ENCODE measurements at places on chromosomes 3 and 15. TPM values are rescaled to one million over a fixed set of nuclear protein-coding genes. Genes with fewer than 3 reads are reported as not detected.

- H3K36me3 ChIP-seq: no peaks in the 10 kb centered on the region
- peak overlapping the region; percentile 72 for H3K27ac ChIP-seq
- H3K27me3 ChIP-seq: no peaks in the 10 kb centered on the region
- H3K4me1 ChIP-seq: peaks cover 16% of the 10 kb centered on the region
These were observed 10.2 kb downstream of the ACKR2 start for GRCh38 chr3:42819351-42819965.

FANCD2OS gene
- not detected for total RNA-seq

PDHB gene
- 95.2 TPM for total RNA-seq

DNA sequence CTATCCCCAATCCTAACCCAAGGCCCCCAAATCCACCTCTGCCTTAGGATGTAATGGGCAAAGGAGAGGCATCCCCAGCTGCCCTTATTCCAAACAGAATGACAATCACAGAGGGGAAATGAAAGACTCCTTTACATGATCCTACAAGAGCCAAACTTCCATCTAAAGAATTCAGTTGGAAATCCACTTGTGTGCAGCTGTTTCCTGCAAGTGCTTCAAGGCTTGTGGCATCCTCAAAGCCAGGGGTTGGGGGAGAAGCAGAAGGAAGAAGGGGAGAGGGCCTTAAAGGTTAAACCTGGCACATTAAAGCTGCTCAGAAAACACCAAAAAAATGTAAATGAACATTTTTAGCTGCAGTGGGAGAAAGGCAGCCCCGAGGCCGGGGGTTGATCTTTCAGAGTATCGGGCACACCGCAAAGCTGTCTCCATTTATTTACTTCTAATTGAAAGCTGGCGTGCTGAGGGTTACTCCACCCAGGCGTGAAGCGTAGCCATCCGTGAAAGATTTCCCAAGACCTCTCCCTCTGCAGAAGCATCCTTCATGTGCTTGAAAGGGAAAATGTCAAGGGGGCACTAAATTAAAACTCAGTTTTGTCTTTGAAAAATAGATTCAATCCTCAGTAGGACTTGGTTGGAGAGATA is 217.8 kb downstream of the SHQ1 start:
- DNase-seq: no peak
- H3K27ac ChIP-seq: no peak overlapping the region
- no peak overlapping the region for H3K4me3 ChIP-seq
- no peaks in the 10 kb centered on the region for H3K27me3 ChIP-seq

LIPC gene
- total RNA-seq: 0.27 TPM

- H3K27ac ChIP-seq: peak overlapping the region; percentile 62
- no peak for DNase-seq
- H3K4me1 ChIP-seq: peaks cover 50% of the 10 kb centered on the region
- no peaks in the 10 kb centered on the region for H3K36me3 ChIP-seq
- H3K27me3 ChIP-seq: no peaks in the 10 kb centered on the region
These were observed 9.3 kb upstream of the PLXND1 start for GRCh38 chr3:129615751-129616281.

- H3K4me1 ChIP-seq: peaks cover 36% of the 10 kb centered on the region
- H3K36me3 ChIP-seq: no peaks in the 10 kb centered on the region
- no peak overlapping the region for H3K4me3 ChIP-seq
- no peak for DNase-seq
These were observed 49.4 kb upstream of the GSK3B start for GRCh38 chr3:120143676-120144075.

DNA sequence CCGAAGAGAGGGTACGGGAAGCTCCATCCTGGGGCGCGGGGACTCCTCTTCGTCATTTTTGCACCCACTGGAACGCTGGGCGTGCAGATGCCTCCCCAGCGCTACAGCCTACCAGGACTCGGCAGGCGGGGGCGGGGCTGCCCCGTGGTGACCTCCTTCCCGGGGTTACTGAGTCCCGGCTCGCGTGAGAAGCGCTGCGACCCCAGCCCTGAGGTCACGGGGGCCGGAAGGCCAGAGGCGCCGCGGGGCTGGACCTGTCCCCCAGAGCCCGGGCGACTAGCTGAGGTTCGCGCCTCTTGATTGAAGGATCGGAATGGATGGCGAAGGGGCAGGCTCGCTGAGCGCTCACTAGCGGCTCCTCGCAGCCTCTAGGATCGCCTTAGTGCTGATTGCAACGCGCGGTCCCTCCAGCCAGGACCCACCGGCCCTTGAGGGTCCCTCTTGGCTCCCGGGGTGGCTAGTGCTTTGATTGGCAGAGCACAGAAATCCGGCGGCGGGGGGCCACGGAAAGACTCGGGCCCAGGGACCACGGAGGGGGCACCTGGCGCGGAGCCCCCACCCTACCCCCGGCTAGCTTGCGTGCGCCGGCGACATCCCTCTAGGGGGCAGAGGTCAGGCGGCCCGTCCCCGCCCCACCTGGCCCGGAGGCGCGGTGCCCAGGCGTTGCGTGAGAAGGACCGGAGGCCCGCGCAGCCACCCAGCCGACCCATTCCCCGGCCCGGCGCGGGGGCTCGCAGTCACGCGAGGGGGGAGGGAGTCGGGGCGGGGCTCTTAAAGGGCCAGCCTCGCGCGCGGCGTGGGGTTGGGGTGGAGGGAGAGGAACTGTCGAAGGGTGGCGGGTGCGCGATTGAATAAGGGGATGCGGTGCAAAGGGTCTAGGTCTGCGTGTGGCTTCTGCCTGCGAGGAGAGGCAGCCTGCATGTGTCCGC is 781 bp upstream of the CYP1A1 start:
- no peak overlapping the region for H3K27ac ChIP-seq
- no peaks in the 10 kb centered on the region for H3K27me3 ChIP-seq
- H3K4me3 ChIP-seq: peak overlapping the region; percentile 65
- DNase-seq: no peak
- H3K36me3 ChIP-seq: no peaks in the 10 kb centered on the region
